GM10248 (cell line): ENCODE measurements at places on chromosomes 7 and 10.

- no peak for DNase-seq
These were observed 57.4 kb downstream of the SMURF1 start for GRCh38 chr7:99086532-99086931.

GRCh38 chr10:109892931-109893330 is 30.4 kb downstream of the XPNPEP1 start:
- no peak for DNase-seq

DNA sequence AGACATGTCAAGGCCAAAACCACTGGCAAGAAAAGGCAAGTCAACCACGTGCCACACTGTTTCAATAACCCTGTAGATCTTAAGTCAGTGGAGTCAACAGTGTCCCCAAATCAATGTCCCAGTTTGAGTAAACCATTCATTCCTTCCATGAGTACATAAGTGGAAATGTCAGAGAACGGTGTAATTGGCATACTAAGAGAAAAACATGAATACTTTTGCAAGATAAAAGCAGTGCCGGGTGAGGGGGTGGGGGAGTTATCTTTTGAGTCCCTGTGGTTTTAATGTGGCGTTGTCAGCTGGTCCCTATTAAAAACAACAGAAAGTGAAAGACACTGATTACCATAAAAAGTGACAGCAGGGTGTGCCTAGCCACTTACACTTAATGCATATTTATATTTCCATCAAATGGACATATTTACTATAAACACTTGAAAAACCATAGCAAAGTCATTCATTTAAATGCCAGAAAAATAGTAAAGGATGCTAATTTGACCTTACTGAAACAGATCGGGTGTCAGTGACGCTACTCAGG is 37.8 kb downstream of the RSU1 start:
- DNase-seq, result peak; percentile 54

- DNase-seq, result no peak
These were observed 176.7 kb downstream of the ADARB2 start for GRCh38 chr10:1560535-1561192.

DNA sequence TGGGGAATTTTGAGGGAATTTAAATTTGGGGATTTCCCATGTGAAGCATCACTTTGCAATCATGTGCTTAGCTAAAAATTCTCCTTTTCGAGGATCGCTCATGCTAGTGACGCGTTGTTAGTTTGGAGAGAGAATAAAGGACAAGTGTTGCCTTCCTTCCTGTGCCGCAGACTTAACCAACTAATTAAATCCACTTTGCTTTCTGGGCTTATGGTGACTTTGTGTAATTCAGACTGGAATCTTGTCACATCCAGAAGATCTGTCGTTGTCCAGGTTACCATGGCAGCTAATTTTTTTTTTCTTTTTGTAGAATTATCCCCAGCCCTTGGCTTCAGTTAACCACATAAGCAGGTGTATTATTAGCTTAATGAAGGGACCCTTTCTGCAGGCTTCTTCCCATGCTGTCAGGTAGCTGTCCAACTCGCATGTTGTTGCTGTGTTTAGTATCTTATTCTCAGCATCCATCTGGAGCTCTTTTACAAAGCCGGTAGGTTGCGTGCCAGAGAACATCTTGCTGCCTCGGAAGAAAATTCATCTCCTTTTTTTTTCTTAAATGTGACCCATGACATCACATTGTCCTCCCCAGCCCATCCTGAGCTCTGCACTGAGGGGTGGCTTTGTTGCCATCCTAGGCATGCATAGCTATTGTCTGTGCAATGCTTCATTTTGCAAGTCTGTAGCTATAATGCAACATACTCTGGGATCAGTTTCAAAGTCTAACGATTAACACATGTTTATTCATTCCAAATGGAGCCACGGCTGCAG is 47.2 kb upstream of the NRP1 start:
- DNase-seq, result no peak

DNA sequence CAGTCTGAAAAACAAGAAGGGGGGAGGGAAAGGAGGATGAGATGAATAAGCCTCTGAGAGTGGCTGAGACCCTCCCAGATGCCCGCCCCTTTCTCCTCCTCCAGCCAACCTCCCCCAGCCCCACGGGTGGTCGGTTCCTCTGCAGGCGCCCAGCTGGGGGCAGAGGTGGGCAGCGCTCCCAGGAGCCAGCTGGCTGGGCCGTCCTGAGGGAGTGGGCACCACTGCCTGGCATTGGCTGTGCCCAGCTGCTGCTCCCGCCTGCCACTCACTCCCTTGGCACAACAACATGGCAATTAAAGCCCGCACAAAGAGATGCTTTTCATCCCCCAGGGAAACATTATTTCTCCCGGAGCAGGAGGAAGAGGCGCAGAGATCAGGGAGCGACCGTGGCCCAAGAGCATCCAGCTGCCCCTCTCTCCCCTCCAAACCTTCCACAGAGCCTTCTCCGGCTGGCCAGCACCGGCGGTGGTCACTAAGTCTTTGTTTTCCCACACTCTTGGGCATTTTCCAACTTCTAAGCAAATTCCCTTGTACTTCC is 107.2 kb downstream of the SPDYE5 start:
- no peak for DNase-seq

GRCh38 chr10:73992899-73993788 is 4.8 kb upstream of the VCL start:
- DNase-seq, result no peak

GRCh38 chr7:29892231-29892630 is 85.9 kb downstream of the WIPF3 start:
- no peak for DNase-seq

- no peak for DNase-seq
These were observed 44.0 kb upstream of the COL1A2 start for GRCh38 chr7:94350734-94351133.

DNA sequence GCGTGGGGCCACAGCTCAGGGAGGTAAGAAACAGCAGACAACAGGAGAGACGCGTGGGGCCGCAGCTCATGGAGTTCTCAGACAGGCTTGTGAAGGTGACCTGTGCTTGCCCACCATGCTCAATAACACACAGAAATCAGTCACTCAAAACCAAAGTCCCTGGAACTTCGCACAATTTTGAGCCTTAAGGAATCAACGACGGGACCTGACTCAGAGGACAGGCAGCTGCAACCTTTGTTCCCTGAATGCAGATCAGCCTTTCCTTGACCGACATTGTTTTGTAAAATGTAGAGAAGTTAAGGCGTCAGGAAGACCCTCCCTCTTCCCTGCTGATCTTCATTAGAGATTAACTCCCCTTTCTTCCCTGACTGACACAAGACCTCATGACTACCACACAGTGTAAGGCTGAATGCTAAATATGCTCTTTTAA is 8.5 kb upstream of the KNDC1 start:
- no peak for DNase-seq

DNA sequence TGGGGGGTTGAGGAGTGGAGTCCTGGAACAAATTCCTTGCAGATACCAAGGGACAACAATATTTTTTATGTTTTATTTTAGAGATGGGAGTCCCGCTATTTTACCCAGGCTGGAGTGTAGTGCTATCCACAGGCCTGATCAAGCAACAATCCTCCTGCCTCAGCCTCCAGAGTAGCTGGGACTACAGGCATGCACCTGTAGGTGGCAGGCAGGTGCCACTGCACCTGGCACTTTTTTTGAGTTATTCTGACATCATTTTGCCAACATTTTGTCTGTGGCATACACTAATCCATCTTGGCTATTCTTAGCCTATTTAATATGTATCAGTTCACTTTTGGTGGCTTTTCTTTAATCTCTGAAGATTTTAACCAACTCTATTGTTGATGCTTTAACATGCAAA is 317.8 kb upstream of the MTPN start:
- no peak for DNase-seq

DNA sequence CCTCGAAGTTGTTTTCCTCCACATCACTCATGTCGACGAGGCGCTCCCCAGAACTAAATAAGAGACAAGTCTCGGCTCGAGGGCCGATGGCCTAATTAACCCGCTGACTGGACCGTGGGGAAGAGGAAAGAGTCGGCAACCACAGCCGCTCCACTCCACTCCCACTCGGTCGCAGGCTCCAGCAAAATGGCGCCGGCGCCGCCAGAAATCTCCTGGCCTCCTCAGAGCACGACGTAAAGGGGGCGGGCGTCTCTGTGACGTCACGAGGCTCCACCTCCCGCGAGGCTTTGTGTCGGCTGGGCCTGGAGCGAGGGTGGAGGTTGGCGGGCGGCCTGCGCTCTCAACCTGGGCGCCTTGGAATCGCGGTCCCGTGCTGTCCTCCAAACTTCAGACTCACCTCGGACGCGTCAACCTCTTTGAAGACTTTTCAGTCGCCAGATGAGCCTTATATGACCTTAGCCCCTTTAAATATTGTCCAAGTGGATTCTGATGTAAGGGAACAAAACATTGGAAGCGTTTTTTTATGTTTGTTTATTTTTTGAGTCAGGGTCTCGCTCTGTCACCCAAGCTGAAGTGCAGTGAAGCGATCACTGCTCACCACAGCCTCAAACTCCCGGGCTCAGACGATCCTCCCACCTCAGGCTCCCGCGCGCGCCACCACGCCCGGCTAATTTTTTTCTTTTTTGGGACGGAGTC is at the start of gene TRA2A:
TRA2A (minus strand) TSS at position 188 of the 696 bp plus-strand sequence; CDS start at position 31, 157 bp downstream.
- peak; percentile 97 for DNase-seq
